ENCODE measurements at places on chromosomes 6 and 20. TPM values are rescaled to one million over a fixed set of nuclear protein-coding genes. Genes with fewer than 3 reads are reported as not detected.

- no peak for DNase-seq
These were observed 27.1 kb upstream of the KCNK5 start for GRCh38 chr6:39256294-39256940.

DNA sequence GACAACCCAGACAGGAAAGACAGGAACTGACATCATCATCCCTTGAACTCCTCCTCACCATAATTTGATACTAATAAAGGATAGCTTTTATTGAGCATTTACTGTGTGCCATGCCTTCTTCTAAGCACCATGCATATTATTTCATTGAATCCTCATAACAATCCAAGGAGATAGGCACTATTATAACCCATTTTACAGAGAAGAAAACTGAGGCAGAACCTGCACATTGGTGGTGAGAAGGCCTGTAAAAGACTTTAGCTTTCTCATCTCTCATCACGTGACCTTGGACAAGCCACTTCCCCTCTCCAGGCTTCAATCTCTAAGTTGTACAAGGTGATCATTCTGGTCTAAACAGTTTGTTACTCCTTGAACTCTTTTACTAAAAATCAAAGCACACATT, 34.5 kb upstream of the PREX1 start:
- DNase-seq = no peak

GRCh38 chr6:11404081-11404480, 133.5 kb upstream of the TMEM170B start:
- no peak for DNase-seq

DNA sequence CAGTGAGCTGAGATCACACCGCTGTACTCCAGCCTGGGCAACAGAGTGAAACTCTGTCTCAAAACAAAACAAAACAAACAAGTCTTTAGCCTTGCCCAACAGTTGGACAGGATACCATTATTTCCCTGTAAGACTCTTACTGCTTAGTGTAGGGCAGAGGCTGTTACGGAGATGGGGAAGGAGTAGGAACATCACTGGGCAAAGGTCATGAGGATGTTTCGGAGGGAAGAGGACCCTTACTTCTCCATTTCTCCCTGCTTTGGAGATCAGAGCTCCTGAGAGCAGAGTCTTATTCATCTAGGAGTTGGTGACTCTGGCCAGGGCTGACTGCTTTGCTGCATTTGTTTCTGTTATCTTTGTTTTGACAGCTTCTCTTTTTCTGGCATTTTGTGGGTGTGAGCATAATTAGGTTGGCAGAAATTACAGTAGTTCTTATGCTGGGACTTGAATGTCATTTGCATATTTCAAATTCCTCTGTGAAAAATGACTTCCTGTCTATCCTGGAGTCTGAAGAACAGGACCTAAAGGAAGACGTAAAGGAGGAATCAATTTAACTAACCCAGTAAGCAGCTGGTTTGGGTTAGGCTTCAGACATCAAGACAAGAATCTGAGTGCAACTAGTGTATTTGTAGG, 89.0 kb downstream of the CDS2 start:
- DNase-seq = no peak

GRCh38 chr6:29107758-29108157, at the start of gene OR2J3:
Gene OR2J3, plus strand, starts transcription at chr6:29108058. Its CDS starts 3,833 bp downstream, at chr6:29111891.
- no peak for DNase-seq

GRCh38 chr20:54608039-54608745, 132.8 kb downstream of the DOK5 start:
- no peak for DNase-seq

DNA sequence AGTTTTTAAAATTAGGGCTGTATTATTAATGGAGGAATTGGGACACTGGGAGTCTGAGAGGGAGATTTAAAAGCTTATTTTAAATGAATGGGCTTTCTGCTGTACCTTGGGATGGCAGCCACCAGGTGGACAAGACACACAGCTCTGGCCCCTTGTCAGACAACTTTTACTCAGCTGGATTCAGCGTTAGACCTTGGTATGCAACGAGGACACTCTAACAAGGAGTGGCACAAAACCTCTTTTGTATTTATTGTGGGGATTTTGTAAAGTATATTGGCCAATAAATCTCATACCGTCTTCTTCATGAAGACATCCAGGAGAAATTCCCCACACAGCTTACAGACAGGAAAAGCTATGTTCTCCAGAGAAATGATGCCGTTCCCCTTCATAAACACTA, 105.7 kb downstream of the LCA5 start:
- DNase-seq = no peak

GRCh38 chr6:32095338-32096086, 13.6 kb downstream of the TNXB start:
- no peak for DNase-seq

FAM162B gene
- total RNA-seq = not detected

OR12D2 gene
- not detected for total RNA-seq

Measured in T-cell (primary cell).